ENCODE measurements at places on chromosomes 7 and 10. TPM values are rescaled to one million over a fixed set of nuclear protein-coding genes. Genes with fewer than 3 reads are reported as not detected.

Gene LRMDA
- 0.62 TPM for total RNA-seq

Gene HSPA12A
- 17.3 TPM for total RNA-seq

Gene DPY19L1
- 88.0 TPM for total RNA-seq

DNA sequence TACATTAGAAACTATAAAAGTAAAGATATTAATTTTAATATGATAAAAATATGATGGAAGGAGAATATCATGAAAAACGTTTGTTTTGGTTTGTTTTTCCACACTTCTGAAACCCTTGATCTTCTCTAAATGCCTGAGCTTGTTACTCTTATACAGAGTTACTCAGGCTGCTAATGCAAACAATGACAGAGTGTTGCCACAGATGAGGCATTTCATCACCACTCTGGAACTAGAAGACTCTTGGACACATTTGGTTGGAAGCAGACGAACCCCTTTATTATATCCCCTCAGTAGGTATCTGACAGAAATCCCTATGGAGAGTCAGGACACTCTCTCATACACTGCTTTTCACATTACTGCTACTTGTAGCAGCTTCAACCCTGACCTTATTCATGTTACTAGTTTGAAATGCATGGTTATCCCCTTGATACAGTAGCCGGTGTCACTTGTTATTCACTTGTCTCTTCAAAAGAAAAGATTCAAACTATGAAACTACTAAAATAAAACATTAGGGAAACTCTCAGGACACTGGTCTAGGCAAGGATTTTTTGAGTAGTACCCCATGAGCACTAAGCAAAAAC, 66.9 kb downstream of the SEMA3C start:
- no peak for DNase-seq

Gene NPTX2
- total RNA-seq: 5.8 TPM

DNA sequence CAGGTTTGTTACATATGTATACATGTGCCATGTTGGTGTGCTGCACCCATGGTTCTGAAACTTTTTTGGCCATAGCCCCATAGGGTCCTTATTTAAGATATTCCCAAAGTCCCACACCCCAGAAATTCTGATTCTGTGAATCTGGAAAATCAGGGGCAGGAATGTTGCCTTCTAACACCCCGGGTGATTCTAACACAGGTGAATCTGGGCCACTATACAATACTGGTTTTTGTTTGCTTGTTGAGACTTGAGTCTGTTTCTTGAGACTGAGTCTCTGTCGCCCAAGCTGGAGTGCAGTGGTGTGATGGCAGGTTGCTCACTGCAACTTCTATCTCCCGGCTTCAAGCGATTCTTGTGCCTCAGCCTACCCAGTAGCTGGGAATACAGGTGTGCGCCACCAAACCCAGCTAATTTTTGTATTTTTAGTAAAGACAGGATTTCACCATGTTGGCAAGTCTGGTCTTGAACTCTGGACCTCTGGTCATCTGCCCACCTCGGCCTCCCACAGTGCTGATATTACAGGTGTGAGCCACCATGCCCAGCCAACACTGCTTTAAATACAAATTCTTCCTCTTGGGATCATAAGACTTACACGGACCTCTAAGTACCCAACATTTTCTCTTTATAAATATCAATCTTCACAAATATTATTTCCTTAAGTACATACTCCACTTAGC, 16.9 kb upstream of the PHYH start:
- no peak for DNase-seq

Gene WDR37
- total RNA-seq: 37.9 TPM

DNA sequence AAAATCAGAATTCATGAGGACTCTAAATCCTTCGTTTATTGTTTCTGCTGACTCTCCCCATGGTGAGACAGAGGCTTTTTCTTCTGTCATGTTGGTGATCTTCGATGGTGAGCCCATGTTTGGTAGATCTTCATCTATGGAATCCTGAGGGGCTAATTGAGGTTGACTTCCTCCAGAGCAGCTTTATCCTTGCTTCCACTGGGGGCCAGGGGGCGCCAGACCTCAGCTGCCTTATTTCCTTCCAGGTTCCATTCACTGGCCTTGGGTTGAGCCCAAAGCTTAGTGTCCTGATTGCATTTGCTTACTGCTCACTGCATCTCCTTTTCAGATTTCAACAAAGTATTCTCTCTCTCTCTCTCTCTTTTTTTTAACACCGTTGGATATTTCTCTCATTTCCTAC, 80.7 kb downstream of the GCC1 start:
- no peak for DNase-seq

GRCh38 chr7:12504149-12504548, 66.4 kb upstream of the SCIN start:
- DNase-seq: no peak

DNA sequence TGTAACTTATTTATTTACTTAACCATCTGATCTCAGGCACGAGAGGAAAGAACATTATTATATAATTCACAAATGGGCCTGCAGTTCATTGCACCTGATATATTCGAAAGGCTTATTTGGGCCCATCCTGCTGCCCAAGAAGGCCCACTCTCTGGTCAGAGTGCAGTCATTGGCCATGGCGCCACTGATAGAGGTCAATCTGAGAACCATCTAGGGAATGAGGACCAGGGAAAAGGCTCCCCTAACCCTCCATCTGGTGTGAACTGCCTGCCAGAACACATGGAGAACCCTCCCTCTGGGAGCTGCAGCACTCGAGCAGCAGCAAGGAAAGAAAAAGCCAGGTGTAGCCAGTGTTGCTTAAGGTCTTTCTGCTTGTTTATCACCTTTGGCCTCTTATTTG, 136.6 kb downstream of the REEP3 start:
- DNase-seq: no peak

GRCh38 chr10:49312246-49312869, 13.4 kb downstream of the C10orf71 start:
- no peak for DNase-seq

DNA sequence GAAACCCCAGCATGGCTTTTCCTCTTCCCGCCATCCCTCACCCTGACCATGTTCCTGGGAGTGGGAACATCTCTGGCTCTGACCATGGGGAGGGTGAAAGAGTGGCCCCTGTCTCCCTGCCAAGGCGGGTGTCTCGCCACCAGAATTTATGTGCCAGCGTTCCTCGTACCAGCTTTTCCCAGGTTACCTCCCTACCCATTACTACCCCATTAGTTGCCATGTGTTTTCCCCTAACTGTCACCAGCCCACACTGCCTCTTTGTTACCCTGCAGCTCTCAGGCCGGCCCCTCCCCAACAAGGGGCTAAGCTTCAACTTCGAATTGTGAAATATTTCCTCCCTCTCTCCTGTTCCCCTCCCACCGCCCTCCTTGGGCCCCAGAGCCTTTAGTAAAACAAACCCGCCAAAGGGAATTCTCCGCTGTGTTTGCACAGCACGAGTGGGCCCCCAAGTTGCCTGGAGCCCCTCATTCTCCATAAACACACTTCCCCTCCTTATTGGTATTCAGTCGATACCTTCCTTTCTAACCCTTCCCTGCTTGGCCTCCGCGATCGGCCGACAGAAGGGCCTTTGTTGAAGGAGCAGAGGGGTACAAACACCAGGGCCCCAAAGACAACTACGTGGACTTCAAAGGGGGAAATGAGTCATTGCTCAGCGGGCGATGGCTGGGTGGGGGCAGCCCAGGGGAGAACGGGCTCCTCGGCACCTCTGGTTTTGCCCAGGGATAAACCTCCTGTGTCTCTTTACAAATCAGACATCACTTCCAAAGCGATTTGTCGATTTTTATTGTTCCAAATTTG, 45.5 kb downstream of the SLIT1 start:
- DNase-seq: no peak

DNA sequence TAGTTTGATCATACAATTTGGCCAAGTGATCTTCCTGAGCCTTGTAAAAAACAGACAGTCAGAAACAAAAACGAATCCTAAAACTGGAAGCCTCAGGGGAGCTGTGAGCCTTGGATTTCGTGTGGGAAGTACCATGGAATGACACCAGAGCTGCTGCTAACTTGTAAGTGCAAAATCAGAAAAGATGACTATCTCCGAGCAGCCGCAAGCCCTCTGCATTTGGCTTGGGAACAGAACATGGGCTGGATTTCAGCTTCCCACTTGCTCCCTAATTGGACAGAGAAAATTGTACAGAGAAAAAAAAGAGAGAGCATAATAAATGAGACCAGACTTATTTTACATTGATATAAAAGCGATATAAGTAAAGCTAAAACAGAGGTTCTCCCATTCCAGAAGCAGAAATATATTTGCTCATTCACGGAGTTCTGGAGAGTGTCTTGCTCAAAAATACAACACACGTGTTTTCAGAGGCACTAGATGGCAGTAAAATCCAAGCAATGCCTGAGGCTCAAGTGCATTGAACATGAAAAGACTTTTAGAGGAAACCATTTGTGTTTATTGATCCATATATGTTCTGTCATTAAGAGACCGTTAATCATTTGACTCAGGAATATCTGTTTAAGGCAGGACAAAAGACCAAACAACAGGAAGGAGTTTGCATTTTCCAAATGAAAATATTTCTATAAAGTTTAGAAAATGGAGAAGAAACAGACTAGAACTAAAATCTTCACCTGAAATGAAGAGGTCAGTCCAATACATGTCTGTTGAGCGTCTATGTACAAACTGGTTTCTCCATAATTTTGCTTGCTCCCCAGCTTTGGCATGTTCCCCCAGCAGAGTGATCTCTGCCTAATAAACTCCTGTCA, 78.3 kb upstream of the SLC26A5 start:
- DNase-seq: no peak

Gene MYH16
- total RNA-seq: not detected

- no peak for DNase-seq
Measured at GRCh38 chr7:2897023-2897422, 52.9 kb upstream of the GNA12 start.

Gene ZCCHC24
- 6.2 TPM for total RNA-seq

- no peak for DNase-seq
Measured at GRCh38 chr7:152574892-152575548, 100.9 kb downstream of the XRCC2 start.

GRCh38 chr7:7304705-7305450, 122.5 kb downstream of the C1GALT1 start:
- DNase-seq: no peak

DNA sequence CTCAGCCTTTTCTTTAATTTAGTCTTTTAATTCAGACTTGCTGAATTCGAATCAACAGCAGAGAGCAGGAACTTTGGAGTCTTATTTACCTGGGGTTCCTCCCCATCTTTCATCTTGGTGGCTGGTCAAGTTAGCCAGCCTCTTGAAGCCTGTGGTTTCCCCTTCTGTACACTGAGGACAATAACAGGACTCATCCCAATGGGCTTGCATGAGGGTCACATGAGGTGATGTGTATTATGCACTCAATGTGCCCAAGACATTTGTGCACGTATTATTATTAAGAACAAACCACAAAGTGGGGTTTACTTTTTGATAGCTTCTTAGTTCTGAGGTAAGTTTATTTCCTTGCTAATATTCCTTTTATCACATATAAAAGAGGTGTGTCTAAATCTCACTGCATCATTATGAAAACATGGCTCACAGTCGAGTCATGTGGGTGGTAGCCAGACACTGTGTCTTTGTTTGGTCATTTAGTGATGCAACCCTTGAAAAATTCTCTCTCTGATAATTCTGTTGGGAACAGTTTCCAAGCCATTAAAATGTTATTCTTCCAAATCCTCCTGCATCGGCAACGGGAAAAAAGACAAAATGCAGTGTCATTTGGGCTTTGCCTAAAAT, 86.5 kb upstream of the GRB10 start:
- DNase-seq: no peak

GRCh38 chr7:102842284-102842683, 70.5 kb upstream of the LRRC17 start:
- DNase-seq: no peak

- no peak for DNase-seq
Measured at GRCh38 chr7:116957874-116958273, 4.6 kb downstream of the ST7 start.

- DNase-seq: no peak
Measured at GRCh38 chr7:51611937-51612336, 295.3 kb upstream of the COBL start.

- DNase-seq: no peak
Measured at GRCh38 chr7:50721661-50722259, 60.9 kb downstream of the GRB10 start.

- DNase-seq: no peak
Measured at GRCh38 chr10:19332304-19332703, 283.7 kb downstream of the MALRD1 start.

GRCh38 chr10:26368463-26368862, 69.7 kb upstream of the APBB1IP start:
- DNase-seq: no peak

DNA sequence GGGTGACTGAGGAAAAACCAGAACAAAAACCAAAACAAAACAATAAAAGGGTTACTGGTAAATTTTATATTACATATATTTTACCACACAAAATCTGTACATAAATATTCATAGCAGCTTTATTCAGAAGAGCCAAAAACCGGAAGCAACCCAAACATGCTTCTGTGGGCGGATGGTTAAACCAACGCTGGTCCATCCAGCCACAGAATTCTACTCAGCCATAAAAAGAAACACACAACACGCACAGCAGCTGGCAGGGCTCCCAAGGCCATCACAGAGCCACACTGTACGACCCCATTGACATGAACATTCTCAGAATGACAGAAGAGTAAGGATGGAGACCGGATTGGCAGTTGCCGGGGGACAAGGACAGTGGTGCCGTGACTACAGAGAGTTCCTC, 83.6 kb downstream of the PROSER2 start:
- DNase-seq: no peak

Gene VWC2
- total RNA-seq: 2.8 TPM

- DNase-seq: no peak
Measured at GRCh38 chr10:77532068-77532467, 105.5 kb downstream of the KCNMA1 start.

Gene ZNF736
- 63.8 TPM for total RNA-seq

DNA sequence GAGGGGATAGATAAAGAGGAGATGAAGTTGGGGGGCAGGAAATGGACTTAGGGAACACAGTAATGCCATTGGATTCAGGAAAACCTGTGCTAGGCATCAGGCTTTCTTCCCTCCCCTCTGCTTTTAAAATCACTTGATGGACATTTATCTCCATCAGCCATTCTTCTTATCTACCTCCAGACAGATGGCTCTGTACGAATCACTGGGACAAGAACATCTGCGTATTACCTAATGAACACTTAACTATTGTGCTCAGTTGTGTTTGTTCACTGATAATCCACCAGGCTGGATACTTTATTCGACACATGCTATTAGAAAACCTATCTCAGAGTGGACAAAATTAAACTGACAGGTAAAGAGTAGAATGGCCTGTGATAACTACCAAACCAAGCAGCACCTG, 40.0 kb downstream of the TNKS2 start:
- DNase-seq: no peak

DNA sequence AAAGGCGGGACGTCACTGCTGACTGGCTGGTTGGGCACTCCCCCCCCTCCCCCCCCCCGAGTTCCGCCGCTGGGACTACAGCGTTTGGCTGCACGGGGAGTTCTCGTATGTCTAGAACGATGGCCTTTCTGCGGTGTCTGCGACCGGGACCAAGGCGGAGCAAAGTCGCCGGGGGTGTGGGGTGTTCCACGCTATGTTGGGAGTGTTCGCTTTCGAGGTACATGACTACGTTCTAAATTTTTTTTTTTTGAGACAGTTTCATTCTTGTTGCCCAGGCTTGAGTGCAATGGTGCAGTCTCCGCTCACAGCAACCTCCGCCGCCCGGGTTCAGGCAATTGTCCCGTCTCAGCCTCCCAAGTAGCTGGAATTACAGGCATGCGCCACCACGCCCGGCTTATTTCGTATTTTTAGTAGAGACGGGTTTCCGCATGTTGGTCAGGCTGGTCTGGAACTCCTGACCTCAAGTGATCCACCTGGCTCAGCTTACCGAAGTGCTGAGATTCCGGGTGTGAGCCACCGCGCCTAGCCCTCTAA, 573 bp upstream of the IDI1 start:
- no peak for DNase-seq

Gene HOGA1
- 0.62 TPM for total RNA-seq

Gene PPP1R3C
- 41.2 TPM for total RNA-seq
